ENCODE measurements at places on chromosomes 5 and 9. TPM values are rescaled to one million over a fixed set of nuclear protein-coding genes. Genes with fewer than 3 reads are reported as not detected.

DYNC2I2 gene
- 77.5 TPM for total RNA-seq

WASHC1 gene
- 9.7 TPM for total RNA-seq

GRCh38 chr9:135711391-135711790, 9.4 kb downstream of the KCNT1 start:
- no peak for DNase-seq

DNA sequence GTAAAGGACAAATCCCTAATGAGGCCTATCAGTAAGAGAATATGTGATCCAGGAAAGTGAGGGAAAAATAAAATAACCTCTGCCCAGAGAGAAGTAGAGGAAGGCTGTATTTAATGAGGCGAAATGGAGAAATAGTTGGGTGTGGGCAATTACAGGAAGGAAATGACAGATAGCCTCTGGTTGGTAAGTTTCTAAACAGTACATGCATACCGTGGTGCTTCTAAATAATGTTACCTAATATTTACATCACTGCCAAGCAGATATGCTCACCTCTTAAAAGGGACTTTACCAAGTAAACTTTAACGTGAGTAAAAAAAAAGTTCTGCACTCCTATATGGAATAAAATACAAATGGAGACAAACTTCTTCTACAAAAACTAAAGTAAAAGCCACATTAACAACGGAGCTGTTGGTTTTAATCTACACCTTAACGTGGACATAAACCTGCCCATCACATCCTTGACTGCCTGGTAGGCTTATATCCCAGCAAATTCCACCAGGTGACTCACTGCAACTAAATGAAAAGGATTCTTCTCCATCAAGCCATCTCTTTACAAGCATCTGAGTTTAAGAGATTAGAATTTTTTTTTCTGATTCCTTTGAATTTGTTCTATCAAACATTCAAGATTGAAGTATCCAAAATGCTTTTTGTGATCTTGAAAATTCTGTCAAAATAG, 12.4 kb downstream of the NFIL3 start:
- no peak for DNase-seq

- no peak for DNase-seq
Observed at GRCh38 chr9:125043631-125044030, 99.7 kb downstream of the SCAI start.

REEP2 gene
- 2.3 TPM for total RNA-seq

- DNase-seq = no peak
Observed at GRCh38 chr9:97773723-97774122, 76.6 kb upstream of the XPA start.

MOB3B gene
- total RNA-seq = 0.15 TPM

SPATA31C1 gene
- not detected for total RNA-seq

NDUFS4 gene
- 227 TPM for total RNA-seq
